ENCODE measurements at places on chromosomes 7 and 10.

- peak; percentile 62 for DNase-seq
Observed at GRCh38 chr7:12518920-12519681, 51.4 kb upstream of the SCIN start.

- DNase-seq = no peak
Observed at GRCh38 chr10:7406712-7407333, 4.0 kb downstream of the SFMBT2 start.

GRCh38 chr10:16941870-16942269 lies 124.6 kb upstream of the RSU1 start:
- no peak for DNase-seq

- DNase-seq = no peak
Observed at GRCh38 chr10:100896876-100897461, 15.8 kb upstream of the SLF2 start.

- no peak for DNase-seq
Observed at GRCh38 chr7:134866617-134867016, 87.2 kb downstream of the CALD1 start.

DNA sequence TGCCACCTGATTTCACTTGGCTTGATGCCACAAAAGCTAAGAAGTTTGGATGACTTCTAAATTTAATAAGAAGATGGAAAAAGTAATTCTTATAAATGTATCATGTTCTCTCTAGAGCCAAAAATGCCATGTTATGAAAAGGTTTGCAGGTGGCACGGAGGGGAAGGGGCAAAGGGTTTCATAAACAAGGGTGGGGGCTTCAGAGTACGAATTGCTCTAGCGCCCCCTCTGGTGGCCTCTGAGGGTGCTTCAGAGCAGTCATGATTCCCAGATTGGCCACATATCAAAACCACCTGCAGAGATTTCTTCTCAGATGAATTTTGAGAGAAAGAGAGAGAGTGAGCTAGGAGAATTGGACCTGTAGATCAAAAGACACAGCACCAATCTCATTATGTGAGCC lies 208.6 kb upstream of the YAE1 start:
- no peak for DNase-seq

Data from HuH-7 (cell line).